ENCODE measurements at places on chromosomes 6 and 20. TPM values are rescaled to one million over a fixed set of nuclear protein-coding genes. Genes with fewer than 3 reads are reported as not detected.
A peak's percentile ranks its signal among the peaks of the same experiment; 100 is the strongest.

- DNase-seq: no peak
These were observed 82.4 kb downstream of the PPP1R3G start for GRCh38 chr6:5167501-5167900.

- no peak for DNase-seq
These were observed 6.1 kb downstream of the SLC32A1 start for GRCh38 chr20:38730167-38730988.

DNA sequence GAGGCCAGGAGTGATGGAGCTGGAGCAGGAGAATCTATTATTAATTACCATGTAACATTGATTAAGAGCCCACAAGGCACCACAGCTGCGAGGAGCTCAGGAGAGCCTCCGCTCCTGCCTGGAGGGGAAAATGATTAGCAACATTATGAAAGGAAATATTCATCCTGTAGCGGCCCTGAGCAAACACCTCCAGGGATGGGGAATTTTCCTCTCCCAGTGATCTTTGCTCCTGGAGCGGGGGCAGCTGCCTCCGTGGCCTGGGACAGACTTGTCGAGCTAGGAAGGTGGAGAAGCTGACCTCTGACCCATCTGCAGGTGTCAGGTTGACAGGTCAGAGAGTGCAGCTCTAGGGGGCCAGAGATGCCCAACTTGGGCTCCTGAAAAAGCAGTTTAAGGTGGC, 40.1 kb upstream of the SIRPA start:
- no peak for DNase-seq

DNA sequence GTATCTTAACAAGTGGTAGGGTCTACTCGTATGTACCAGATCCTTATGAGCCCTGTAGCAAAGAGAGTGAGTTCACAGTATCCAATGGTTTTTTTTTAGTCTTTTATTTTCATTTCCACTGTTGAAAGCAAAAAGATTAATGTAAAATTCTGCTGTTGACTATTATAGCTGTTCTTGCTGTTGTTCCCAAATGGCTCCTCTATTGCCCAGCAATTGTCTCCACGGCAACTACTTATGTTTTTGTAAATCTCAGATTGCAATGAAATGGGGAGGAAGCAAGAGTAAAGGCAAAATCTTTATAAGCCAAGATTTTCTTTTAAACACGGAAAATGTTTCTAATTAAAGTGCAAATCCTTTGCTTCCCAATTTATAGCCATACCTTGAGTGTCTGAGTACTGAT, 406.1 kb downstream of the EPM2A start:
- no peak for DNase-seq

PAK1IP1 gene
- 20.3 TPM for total RNA-seq

GRCh38 chr6:140130074-140130473, 755.6 kb upstream of the CITED2 start:
- DNase-seq: no peak

- DNase-seq: no peak
These were observed 50.2 kb downstream of the ARID1B start for GRCh38 chr6:156827382-156827781.

HAO1 gene
- total RNA-seq: not detected

RAET1L gene
- total RNA-seq: not detected

- no peak for DNase-seq
These were observed 77.0 kb downstream of the PLCB1 start for GRCh38 chr20:8209061-8209460.

DNA sequence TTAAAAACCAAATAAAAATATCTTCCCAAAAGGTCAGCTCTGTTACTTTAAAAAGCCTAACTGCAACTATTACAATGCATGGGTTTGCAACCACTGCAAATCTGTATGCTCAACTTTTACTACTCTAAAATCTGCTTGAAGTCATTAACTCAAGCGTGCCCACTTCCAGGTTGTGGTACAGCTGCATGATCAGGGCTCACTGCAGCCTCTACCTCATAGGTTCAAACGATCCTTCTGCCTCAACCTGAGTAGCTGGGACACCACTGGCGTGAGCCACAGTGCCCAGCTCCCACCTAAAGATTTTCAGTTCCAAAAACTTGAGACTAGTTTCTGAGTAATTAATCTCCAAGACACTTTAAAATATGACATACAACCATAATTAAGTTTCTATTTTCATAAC, 8.2 kb downstream of the DIDO1 start:
- peak; percentile 39 for DNase-seq

DNA sequence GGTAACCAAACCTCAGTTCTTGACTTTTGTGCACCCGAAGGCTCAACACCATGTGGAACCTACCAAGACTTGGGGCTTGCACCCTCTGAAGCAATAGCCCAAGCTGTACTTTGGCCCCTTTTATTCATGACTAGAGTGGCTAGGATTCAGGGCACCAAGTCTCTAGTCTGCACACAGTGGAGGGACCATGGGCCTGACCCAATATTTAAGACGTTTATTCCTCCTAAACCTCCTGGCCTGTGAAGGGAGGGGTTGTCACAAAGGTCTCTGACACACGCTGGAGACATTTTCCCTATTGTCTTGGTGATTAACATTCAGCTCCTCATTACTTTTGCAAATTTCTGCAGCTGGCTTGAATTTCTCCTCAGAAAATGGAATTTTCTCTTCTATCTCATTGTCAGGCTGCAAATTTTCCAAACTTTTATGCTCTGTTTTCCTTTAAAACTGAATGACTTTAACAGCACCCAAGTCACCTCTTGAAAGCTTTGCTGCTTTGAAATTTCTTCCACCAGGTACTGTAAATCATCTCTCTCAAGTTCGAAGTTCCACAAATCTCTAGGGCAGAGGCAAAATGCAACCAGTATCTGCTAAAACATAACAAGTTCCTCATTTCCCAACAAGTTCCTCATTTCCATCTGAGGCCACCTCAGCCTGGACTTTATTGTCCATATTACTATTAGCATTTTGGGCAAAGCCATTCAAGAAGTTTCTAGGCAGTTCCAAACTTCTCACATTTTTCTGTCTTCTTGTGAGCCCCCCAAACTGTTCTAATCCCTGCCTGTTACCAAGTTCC, 481.4 kb upstream of the BTBD3 start:
- no peak for DNase-seq

B3GALT4 gene
- total RNA-seq: 3.7 TPM

GRCh38 chr6:24855395-24856245, 56.9 kb upstream of the ARMH2 start:
- peak; percentile 65 for DNase-seq

GRCh38 chr6:139588076-139588639, 213.7 kb upstream of the CITED2 start:
- no peak for DNase-seq

DNA sequence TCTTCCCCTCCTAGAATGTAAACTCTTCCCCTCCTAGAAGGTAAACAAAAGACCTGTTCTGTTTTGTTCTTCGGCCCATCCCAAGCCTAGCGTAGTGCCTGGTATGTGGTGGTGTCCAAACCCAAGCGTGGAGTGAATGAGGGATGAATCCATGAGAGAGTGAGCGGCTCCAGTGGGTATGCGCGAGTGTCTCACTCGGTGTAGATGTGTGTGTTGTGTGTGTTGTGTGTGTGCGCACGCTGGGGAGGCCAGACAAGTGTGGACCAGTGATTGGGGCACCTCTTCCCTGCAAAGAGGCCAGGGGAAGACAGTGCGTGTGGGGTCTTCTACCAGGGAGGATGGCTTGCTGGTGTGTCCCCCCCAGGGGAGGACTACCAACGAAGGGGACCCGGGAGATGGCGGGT, 392 bp upstream of the SLC2A10 start:
- no peak for DNase-seq

MAP3K4 gene
- total RNA-seq: 42.8 TPM

- DNase-seq: no peak
These were observed 535.8 kb downstream of the TENT5A start for GRCh38 chr6:81216668-81217067.

TAAR5 gene
- total RNA-seq: not detected

CRYBG1 gene
- 23.0 TPM for total RNA-seq

- DNase-seq: no peak
These were observed 43.3 kb upstream of the IRAK1BP1 start for GRCh38 chr6:78824045-78824444.

CLIC5 gene
- 8.4 TPM for total RNA-seq

DNA sequence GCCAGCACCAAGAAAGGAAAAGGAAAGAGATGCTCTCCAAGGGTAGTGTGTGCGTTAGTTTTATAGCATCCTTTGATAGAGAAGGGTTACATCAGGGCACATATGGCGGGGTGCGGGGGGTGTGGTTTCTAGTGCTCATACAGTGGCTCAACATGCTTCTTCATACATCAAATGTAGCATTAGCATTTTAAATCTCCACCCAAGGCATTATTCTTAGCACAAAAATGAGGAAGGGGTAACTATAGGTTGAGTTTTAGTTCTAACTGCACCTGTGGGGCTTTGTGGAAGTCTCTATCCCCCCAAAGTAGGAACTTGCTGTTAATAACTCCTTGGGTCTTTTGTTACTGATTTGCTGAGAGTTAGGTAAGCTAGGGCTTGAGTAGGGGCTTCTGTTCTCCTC, 89.3 kb downstream of the CEP57L1 start:
- no peak for DNase-seq

ANKRD6 gene
- 2.6 TPM for total RNA-seq

- no peak for DNase-seq
These were observed 72.4 kb upstream of the GTSF1L start for GRCh38 chr20:43799150-43799711.

DNA sequence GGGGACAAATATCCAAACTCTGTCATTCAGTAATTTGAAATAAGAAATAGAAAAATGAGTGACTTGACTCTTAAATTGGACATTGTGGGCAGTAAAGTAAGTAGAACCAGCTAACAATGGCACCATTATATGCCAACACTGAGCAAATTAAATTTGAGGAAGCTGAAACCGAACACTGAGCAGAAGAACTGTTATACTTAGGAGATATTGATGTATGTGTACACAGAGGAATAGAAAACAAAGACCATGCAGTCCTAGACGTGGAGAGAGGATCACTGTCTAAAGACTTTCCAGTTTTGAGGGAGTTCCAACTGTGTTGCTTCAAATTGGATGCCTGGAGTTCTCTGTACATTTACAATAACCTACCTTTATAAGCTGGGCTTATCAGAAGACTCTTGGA, 427.0 kb upstream of the EYS start:
- DNase-seq: no peak

GRCh38 chr6:85673198-85674139, 30.8 kb upstream of the SYNCRIP start:
- no peak for DNase-seq

DNA sequence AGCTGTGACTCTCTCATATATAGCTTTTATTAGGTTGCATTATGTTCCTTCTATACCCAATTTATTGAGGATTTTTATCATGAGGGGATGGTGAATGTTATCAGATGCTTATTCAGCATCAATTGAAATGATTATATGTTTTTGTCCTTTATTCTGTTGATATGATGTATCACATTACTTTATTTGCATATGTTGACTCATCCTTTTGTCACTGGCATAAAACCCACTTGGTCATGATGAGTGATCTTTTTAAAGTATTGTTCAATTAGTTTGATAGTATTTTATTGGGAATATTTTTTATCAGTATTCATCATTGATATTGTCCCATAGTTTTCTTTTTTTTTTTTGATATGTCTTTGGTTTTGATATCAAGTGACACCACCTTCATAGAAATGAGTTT, 529.9 kb downstream of the MMUT start:
- DNase-seq: no peak

MOCS1 gene
- total RNA-seq: 3.3 TPM

TSPO2 gene
- total RNA-seq: not detected

UNC5CL gene
- 5.1 TPM for total RNA-seq

GRCh38 chr6:122472022-122472340, 374 bp upstream of the SERINC1 start:
- DNase-seq: no peak

GRCh38 chr20:58875541-58876134, 23.1 kb downstream of the GNAS start:
- DNase-seq: no peak

- DNase-seq: no peak
These were observed 308.9 kb upstream of the THEMIS start for GRCh38 chr6:128209771-128210170.

- no peak for DNase-seq
These were observed 92.3 kb downstream of the SEL1L2 start for GRCh38 chr20:13898012-13898612.

DNA sequence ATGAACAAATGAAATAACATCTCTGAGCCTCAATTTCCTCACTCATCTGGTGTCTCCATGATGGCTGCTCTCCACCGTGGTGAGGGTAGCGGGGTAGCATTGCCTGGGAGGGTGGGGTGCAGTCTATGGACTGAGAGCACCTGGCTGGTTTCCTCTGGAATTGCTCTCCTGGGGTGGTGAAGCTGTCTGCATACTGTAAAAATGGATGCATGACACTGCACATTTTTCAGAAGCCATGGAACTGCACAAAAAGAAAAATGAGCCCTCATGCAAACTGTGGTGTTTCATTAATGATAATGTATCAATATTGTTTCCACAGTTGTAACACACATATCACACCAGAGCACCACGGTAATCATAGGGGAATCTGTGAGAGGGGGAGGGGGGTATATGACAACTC, 12.1 kb upstream of the ITPR3 start:
- no peak for DNase-seq

TBPL1 gene
- total RNA-seq: 24.4 TPM

GRCh38 chr20:6998909-6999308, 231.4 kb downstream of the BMP2 start:
- DNase-seq: no peak

- no peak for DNase-seq
These were observed 76.8 kb upstream of the SYNDIG1 start for GRCh38 chr20:24392612-24393011.

GRCh38 chr6:41659935-41660334, 21.7 kb downstream of the MDFI start:
- no peak for DNase-seq

GRCh38 chr6:37868447-37868825, 48.9 kb downstream of the ZFAND3 start:
- DNase-seq: no peak

GRCh38 chr6:164929408-164929977, 379.9 kb downstream of the C6orf118 start:
- DNase-seq: no peak

GRCh38 chr6:13194852-13195251, 133.5 kb downstream of the TBC1D7 start:
- DNase-seq: no peak

DNA sequence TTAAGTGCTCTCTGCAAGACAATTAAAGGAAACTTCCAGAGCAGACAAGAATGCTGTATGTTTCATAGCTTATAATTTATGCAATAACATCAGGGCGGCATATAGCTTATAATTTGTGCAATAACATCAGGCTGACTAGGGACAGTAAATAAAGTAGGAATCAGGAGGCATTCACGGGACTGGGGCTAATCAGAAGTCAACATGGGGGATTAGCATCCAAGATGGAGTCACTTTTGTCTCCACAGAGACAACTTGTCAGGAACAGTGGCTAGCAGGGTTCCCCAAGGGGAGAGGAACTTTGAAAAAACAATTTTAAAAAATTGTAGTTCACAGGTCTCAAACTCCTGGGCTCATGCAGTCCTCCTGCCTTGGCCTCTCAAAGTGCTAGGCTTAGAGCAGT, 3.3 kb upstream of the ZNF341 start:
- no peak for DNase-seq

- no peak for DNase-seq
These were observed 57.1 kb downstream of the ITCH start for GRCh38 chr20:34420146-34420545.

BANF2 gene
- total RNA-seq: not detected

RCAN2 gene
- 0.74 TPM for total RNA-seq

Data from activated naive CD4-positive, alpha-beta T cell treated with anti-CD3 and anti-CD28 coated beads, Interleukin-2, amount 50 U/mL, for 72 hours (primary cell).